EH (cell line): ENCODE measurements at places on chromosomes 2 and 18.

GRCh38 chr2:145038041-145038525 lies 518.2 kb upstream of the ZEB2 start:
- peak; percentile 34 for DNase-seq

GRCh38 chr2:40434731-40435271 lies 17.1 kb downstream of the SLC8A1 start:
- peak; percentile 100 for DNase-seq

DNA sequence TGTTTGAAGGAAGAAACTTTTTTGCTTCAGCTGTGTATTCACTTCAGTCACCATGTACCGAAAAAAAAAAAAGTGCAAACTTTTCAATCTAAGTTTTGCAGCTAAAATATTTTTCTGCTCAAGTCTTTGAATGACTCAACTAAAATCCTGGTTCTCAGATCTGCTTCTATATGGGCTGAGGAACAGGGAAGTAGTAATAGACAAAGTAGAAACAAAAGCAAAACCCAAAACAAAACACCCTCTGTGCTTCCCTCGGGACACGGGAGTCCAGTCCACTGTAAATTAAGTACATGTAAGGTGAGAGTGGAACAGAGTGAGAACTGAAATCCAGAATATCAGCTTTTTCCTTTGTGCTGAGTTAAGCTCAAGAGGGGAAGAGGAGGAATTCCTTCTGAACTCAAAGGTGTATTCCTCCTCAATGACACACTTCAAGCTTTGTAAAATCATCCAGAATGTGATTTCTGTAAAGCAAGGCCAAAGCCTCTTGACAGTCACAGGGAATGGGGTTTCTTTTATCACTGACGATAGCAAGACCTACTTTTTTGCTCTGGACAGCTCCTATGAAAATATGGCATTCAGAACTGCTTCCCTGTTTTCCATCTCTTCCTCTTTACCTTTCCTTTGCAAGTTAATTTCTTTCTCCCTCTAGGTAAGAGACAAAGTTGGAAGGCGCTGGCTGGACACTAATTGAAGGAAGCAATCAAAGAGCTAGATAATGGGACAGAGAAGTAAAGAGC lies 433.5 kb upstream of the MMADHC start:
- no peak for DNase-seq

GRCh38 chr2:4653991-4654390 lies 950.6 kb downstream of the DCDC2C start:
- no peak for DNase-seq

GRCh38 chr2:239939736-239940483 lies 85.2 kb downstream of the NDUFA10 start:
- DNase-seq: no peak

DNA sequence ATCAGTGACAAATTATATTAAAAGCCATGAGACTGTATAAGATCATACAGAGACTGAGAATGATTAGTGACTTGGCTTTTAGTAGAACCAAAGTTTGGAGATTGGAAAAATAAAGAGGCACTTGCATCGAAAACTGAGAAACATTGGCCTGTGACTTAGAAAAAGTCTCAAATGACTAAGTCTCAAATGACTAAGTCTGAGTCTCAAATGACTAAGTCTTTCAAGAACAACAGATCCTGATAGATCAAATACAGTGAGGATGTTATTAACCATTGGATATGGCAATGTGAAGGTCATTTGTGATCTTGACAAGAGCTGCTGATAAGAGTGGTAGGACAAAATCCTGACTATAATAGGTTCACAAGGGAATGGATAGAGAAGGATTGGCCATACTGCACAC lies 135.5 kb upstream of the FANCL start:
- no peak for DNase-seq

GRCh38 chr2:218291318-218292047 lies 820 bp downstream of the TMBIM1 start:
- peak; percentile 49 for DNase-seq

DNA sequence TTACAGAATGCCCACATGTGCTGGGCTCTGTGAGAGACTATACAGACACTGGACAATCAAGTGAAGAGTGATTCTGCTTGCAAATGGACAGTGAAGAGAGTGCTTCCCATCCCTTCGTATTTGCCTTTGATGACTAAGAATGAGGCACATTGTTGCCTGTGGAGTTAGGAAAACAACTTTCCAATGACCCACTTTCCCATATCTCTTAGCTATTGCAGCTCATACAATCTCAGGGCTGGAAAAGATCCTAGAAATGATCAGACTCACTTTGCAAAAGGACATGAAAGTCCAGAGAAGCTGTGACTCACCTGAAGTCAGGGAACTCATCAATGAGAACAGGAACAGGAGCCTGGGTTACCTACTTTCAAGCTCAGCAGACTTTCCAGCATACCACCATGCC lies 440.5 kb upstream of the TCF4 start:
- peak; percentile 61 for DNase-seq

DNA sequence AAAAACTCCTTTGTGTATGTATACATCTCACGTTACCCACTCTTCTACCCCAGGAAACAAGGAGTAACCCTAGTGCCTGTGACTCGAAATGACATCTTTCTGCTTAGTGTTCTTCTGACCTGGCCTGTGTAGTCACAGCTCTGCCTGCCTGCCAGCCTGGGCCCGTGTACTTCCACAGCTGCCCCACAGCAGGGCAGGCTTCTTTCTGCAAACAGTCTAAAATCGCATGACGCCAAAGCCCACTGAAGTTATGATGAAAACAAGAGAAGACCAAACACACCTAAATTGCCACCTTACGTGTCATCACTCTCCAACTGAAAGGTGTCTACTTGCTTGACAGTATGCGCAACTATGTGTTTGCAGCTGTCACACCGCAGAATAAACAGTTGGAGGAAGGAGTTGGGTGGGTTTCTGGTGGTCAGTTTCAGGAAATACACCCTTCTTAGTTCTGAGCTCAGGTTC lies 1.5 kb downstream of the GAREM1 start:
- no peak for DNase-seq

GRCh38 chr2:197675246-197675645 lies at the start of gene RFTN2:
Gene RFTN2 (minus strand): TSS chr2:197675587. CDS start chr2:197675458, 129 bp downstream.
- DNase-seq: peak; percentile 3

- no peak for DNase-seq
Observed at GRCh38 chr18:70382017-70382416, 93.2 kb downstream of the SOCS6 start.

DNA sequence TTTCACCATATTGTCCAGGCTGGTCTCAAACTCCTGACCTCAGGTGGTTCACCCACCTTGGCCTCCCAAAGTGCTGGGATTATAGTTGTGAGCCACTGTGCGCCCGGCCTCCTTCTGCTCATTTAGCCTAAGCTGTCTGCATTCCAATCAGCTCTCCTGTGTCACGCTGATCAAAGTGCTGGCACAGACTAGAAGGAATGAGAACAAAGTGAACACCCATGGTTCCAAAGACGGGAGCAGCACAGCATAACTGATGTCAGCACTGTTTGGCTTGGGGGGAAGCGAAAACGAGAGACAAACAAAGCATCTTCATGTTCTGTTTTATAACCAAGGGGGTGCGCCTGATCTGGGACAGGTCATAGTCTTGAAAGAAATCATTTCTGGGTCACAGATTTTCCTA lies 43.3 kb downstream of the DIPK1C start:
- DNase-seq: no peak

DNA sequence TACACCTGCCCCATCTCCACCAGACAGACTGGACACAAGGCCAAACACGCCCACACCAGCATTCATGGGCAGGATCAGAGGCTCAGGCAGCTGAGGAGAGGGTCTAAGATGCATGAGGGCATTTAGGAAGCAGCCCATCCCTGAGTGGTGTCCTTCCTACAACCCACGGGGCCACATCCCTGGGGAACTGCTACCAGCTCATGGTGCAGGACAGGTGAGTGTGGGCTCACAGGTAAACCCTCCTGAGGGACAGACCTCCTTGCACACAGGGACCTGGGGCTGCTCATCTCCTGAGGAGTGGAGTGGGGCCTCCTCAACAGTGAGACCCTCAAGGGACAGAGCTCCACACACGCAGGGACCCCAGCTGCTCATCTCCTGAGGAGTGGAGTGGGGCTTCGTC lies 14.6 kb downstream of the PARD6G start:
- no peak for DNase-seq

DNA sequence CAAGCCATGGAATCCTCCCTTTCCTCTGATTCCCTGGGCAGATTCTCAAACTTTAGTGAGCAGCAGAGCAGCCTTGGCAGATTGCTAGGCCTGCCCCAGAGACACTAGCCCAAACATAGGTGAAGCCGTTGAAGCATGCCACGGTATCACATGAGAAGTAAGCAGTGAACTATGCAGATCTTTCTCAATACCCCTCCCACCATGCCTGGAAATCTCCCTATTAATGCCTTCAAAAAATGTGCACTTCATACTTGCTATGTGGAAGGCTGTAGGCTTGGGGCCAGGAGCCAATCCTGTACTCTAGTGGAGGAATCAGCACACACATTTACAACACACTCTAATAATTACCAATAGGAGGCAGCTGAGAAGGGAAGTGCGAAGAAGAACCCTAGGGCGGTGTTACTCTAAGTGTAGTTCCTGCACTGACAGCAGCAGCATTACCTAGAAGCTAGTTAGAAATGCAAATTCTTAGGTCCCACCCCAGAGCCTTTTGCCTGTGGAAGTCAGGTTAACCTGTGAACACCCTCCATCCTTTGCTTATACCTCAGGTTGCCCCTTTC lies 305.1 kb upstream of the SPRED2 start:
- DNase-seq: no peak

DNA sequence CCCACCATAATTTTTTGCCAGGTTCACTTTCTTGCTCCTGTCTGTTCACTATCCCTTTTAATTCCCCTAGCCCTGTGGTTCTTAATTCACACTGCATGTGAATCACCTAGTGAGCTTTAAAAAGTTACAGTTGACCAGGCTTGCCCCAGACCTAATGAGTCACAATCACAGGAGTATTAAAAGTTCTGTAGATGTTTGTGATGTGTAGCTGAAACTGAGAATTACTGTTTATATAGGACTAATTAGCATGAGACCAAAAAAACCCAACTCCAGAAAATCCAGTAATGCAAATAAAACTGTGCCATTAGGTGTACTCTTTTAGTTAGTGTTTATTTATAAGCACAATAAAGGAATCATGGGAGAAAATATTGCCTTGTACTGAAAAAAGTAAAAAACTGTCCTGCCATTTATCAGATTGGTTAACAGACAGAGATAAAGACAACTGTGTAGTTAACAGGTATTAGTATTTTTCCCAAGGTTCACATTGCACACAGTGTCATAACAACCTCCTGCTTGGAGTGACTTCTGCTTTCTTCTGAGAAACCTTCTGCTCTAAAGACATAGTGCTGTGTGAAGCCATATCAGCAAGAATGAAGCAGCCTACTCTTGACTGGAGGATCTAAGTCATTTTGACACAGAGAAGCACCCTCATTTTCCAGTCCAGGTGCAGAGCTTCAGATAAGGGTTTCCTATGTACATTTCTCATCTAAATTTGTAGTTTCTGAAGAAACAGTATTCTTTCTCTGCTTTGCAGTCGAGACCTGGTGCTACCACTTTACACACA lies 39.0 kb downstream of the VAPA start:
- peak; percentile 66 for DNase-seq

- no peak for DNase-seq
Observed at GRCh38 chr2:146721486-146721885, 1123.3 kb upstream of the ACVR2A start.

GRCh38 chr2:85853499-85854165 lies 35.2 kb downstream of the ST3GAL5 start:
- DNase-seq: no peak

DNA sequence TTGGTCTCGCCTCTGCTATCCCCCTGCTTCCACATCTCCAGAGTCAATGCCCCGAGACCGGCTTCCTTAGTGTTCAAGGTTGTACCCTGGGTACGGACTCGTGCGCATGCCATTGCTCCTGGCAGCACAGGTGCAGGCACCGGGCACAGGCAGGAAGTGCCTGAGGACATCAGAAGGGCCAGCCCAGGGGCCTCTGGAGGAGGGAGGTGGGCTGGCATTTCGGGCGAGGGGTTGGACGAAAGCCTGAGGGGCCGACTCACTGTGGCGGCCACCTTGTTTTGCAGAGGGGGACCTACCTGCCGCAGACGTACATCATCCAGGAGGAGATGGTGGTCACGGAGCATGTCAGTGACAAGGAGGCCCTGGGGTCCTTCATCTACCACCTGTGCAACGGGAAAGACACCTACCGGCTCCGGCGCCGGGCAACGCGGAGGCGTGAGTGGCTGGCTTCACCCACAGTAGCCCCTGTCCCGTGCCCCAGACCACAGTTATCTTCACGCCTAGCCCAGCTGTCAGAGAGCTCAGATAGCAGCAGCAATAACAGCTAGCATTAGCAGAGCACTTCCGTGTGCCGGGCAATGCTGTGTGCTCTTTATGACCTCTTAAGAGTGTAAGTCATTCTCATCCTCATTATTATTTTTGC lies 12.5 kb downstream of the ITM2C start:
- DNase-seq: no peak

GRCh38 chr2:52810460-52810859 lies 957.1 kb upstream of the CHAC2 start:
- DNase-seq: no peak

DNA sequence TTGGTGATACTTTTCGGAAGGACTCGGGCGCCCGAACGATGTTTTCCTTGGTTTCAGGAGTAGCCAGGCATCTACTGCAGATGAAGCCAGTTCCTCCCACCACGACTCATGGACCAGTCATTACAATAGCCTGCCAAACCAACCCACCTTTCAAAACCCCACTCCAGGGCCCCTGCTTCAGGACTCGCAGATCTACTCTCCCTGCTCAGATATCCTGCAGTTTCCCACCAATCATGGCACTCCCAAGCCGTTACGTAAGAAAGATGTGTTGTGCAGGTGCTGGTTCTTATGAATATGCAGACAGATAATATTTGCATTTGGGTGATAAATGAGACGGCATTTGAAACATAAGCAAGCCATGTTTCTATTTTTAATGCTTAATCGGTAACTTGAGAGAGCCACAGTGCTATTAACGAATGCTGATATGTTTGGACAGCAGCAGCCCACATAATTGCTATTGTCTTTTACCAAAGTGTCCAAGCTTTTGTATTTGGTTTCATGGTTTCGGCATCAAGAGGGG lies 3.5 kb upstream of the CYS1 start:
- DNase-seq: no peak

DNA sequence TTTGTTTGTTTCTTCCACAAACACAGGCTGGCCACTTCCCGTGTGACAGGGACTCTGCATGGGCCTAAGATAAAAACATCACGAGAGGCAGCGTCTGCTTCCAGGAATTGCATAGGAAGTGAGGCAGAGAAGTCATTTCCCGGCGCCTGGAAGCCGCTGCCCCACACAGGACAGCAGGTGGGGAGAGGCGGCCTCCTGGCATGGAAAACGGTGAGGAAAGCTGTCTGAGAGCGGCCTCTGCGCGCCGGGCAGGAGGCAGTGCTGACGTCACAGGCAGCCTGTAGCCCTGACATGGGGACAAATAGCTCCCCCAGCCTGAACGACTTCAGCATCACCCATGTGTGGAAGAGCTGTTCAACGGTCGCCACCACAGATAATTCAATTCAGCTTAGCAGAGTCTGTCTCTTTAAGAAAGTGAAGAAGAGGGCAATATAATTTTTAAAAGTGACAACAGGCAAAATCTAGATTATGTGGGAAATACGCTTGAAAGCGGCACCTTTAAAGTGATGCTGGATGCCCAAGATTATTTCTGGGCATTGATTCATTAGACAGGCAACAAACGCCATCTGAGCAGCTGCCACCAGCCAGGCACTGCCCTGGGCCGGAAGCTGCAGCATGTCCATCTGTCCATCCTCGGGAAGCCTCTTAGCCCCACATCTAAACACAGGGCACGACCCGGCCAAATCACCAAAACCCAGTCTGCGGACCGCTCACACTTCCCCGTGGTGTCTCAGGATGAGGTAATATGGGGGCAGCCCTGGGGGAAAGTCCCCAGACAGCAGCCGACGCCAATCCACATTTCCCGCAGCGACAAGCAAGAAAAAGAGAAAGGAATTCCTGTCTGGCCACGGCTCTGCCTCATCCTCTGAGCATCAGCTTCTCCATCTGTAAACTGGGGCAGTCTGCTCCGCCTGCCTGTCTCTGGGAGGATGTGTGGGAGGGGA lies 138.9 kb downstream of the PXDN start:
- DNase-seq: peak; percentile 75
